ENCODE measurements at places on chromosomes 11 and 22.

GRCh38 chr11:120722524-120722923 is 211.0 kb downstream of the GRIK4 start:
- DNase-seq = no peak

- peak; percentile 17 for DNase-seq
Measured at GRCh38 chr11:76807206-76807875, 24.2 kb downstream of the TSKU start.

DNA sequence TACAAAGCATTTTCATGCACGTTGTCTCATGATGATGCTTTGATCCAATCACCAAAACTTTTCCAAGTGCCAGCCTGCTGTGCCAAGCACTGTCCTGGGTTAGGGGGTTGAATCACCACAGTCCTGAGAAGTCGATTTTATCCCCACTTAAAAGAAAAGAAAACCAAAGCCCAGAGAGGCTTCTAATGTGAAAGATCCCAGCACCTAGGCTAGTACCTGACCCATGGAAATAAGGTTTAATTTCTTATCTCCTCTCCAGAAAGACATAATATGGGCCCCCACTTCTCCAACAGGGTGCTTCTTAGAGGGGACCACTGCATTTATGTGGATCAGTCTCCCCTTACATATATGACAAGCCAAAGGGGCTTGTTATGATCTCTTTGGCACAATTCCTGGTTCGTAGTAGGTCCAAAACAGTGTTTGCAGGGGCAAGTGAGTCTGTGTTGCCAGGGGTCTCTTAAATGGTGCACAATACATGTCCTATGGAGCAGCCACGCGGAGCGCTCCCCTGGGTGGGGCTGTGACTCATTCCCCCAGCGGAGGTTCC is 1.9 kb upstream of the BCL9L start:
- DNase-seq = no peak

GRCh38 chr11:13745165-13745564 is 76.7 kb downstream of the FAR1 start:
- DNase-seq = no peak

DNA sequence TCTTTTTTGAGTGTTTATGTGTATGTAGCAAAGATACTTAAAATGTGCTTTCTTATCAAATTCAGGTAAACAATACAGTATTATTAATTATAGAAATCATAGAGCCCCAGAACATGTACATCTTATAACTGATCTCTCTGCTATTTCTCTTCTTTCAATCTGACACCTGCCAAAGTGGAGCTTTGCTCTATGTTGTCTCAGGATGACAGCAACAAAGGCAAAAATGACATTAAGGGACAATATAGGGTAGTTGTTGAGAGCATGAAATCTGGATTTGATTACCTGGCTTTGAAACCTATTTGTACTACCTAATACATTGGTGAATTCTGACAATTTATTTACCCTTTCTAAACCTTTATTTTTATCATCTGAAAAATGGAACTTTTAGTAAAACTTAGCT is 7.0 kb downstream of the OR5J2 start:
- no peak for DNase-seq

GRCh38 chr11:73980001-73980961 is 2.4 kb downstream of the UCP2 start:
- peak; percentile 76 for DNase-seq

- DNase-seq = no peak
Measured at GRCh38 chr22:22684580-22685561, 40.5 kb downstream of the GGTLC2 start.

DNA sequence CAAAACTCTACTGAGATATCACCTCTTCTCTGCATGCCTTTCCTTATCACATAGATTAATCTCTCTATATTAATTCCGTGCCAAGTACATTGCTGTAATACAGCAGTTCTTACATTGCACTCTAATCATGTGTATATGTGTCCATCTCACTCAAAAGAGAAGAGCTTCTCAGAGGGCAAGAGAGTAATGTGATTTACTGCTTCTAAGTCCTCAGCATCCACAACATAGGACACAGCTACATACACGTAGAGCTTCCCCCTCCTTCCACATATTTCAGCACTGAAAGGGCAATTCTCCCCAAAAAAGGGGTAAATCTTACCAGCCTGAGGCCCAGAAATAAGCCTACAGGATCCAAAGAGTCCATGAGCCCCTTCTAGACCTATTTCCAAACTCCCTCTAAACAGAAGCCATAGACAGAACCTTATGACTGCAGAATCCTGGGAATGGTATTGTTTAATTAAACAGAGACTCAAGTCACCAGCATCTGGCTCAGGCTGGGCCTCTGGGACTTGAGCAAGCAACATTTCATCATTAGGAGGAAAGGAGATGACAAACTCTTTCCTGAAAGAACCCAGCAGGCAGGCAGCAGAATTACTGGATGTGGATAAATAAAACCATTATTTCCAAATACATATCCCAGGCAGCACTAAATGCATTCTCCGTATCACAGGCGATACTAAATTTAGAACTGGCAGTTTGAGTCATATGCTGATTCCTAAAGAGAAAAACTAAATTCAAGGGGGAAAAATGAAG is 87.2 kb downstream of the KCNC1 start:
- no peak for DNase-seq

DNA sequence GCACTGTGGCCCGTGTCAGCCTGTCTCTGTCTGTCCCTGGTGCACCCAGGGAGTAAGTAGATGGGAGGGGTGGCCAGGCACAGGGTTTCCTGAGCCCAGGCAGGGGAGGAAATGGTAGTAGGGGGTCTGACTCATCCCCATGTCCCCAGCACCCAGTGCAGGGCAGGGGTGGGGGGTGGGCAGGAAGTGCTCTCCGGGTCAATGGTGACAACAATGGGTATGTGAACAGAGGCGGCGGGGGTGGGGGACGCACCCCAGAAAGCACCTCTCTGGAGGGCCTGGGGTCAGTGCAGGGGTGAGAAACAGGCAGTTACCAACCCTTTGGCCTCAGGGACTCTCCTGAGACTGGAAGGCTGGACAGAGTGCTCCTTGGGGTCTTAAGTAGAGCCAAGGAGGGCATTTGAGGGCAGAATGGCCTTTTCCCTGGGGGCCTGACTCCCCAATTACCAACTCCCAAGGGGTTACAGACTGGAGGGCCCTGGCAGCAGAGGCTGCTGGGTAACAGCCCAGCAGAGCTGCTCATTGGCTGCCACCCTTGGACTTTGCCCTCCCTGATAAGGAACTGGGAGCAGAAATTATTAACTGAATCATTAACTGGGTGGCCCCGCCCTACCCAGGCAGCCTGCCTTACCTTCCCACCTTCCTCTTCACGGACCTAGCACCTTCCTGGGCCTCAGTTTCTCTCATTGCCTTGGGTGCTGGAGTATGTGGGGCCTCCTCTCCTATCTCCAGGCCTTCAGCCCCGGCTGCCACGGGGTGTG is 4.2 kb downstream of the MYRF start:
- no peak for DNase-seq

GRCh38 chr22:43835166-43835565 is 23.1 kb upstream of the EFCAB6 start:
- DNase-seq = no peak

GRCh38 chr11:27582621-27583020 is 76.1 kb upstream of the LIN7C start:
- DNase-seq = no peak

DNA sequence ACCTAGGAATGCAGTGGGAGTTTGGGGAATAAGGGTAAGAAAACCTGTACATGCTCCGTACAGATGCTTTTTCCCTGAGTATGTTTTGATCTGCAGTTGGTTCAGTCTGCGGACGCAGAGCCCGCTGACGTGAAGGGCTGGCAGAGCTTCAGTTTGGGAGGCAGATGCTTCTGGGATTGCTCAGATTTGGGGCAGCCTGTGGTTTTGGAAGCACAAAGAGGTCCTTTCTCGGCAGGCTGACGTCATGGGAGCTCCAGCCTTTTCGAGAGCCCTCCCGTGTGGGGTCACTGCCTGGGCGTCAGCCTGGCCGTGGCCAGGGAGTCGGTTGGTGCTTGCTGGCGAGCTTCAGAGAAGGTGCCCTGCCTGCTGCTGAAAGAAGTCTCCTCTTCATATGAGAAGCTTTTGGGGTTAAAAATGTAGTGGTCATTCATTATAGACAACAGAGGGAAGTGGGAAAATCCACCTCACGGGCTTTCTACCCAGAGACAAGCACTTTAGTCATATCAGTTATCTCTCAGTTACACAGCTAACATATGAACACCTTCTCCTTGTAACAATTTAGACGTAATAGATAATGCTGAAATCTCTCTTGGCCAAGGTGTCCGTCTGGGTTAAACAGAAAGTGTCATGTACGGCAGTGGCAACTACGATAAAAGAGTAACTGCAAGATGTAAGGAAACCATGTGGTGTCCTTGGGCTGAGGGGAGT is 26.8 kb downstream of the TPCN2 start:
- no peak for DNase-seq

DNA sequence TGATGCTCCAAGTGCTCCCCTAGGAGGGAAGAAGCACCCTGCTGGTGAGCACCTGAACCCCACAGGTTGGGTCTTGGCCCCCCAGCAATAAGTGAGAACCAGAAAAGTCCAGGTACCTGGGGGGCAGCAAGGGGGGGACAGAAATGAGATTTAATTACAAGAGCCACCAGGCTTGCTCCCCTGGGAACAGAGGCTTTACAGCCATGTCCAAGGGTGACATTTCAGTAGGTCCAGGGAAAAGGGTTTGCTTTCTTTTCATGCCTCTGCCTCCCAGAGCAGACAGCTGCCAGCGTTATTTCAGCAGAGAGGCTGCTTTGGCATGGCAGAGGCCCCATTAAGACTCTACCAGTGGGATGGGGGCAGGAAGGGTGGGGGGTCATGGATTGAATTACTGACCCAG is 437.7 kb downstream of the BUD13 start:
- DNase-seq = no peak

DNA sequence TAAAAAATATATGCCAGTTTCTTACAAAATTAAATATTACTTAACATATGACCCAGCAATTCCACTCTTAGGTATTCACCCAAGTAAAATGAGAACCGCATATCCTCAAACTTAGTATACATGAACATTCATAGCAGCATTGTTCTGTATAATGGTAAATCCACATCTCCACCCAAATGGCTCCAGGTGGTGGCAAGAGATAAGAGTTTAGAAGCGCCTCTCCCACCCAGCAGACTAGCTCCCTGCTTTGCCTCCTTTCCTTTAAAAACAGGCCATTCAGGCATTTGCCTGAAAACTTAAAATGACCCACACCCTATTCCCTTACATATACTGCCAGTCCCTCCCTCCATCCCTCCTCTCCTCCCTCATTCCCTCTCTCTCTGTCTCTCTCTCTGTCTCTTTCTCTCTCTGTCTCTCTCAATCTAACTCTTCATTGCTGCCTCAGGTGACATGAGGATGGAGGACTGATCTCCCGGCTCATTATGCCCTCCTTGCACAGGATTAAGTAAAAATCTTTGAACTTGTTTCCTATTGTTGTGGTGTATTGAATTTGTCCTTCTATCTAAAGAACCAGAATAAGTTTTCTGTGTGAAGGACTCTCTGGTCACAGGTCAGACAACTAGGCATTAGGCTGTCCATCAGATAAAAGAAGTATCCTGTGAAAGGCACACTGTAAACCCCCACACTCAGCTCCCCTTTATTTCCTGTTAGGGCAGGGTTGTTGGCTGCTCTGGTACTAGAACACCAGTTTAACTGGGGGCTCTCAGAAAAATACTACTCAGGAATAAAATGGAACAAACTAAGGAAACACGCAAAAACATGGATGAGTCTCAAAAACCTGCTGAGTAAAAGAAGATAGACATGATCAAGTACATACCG is 48.3 kb downstream of the RRP8 start:
- DNase-seq = no peak

- DNase-seq = no peak
Measured at GRCh38 chr22:29251981-29252911, 15.5 kb downstream of the RHBDD3 start.

GRCh38 chr11:118401880-118402590 is 629 bp downstream of the ATP5MG start:
- no peak for DNase-seq

DNA sequence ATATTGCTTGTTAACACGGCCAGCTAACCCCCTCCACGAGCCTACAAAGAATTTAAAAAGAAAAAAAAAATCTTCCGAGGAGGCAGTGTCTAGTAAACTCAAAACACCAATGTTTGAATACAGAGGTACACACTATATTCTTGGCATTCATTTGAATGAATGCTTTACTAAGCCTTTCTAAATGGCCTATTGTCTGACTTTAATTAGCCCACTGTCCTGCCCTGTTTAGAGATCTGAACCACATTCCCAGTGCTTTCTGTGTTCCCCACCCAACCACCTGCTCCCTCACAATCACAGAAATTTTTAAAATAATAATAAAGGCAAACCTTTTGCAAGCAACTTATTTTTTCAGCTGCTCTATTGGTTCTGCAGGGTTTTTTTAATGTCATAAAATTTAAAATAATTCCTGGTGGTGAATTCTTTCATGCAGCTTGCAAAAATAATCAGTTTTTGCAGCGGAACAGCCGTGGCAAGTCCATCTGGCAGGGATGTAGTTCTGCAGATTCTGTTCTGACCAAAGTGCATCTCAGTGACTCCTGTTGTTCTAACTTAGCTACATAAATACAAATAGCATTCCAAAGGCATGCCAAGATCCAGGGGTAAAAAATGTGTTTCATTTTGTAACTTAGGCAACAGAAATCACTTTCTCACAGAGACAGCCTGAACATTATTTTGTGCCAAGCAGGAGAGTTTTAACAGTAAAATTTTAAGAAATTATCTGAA is 23.8 kb downstream of the POU2AF2 start:
- no peak for DNase-seq

DNA sequence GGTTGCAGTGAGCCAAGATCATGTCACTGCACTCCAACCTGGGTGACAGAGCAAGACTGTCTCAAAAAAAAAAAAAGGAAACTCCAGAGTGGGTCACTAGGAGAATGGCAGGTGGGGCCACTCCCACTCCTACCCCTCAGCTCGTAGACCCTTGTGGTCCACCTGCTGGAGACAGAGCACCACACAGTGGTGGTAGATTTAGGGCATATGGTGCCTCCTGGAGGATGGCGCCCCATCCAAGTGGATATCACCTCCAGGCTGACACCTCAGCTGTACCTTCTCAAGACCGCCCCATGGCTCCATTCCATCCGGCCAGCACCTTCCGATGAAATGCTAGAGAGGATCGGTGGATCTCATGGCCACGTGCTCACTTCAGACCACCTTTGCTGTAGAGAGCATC is 6.2 kb downstream of the CYTH4 start:
- DNase-seq = no peak

- no peak for DNase-seq
Measured at GRCh38 chr11:116312570-116313391, 460.0 kb downstream of the BUD13 start.

DNA sequence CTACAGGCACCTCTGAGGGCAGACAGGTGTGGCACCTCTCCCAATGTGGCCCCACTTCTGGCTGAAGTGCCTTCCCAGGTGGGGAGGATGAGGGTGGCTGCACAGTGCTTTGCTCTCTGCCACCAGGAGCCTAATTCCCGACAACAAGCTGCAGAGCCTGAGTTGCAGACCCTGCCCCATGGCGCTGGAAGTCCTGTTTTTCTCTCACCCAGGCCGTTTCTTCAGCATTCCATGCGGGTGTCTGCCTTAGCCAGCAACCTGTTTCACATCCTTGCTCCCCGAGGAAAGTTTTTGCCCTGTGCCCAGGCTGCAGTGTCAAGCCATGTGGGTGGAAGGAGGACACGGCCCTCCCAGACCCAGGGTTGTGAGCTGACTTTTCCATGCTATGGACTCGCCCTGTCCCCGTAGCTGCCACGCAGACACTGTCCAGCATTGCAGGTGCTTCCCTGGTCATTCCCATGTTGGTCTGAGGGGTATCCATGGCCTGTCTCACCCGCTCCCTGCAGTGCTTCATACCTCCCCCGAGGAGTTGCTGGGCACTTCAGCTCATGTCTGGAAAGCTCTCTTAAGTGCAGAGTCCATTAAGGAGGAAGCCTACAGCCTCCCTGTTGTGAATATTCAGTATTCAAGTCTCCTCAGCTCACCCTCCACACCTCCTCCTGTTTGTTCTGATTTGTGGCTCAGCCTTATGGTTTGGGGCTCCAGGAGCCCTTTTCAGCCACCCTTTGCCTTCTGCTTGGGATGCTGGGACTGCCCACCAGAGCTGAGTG is 2.9 kb downstream of the DAGLA start:
- no peak for DNase-seq
